ENCODE measurements at places on chromosomes 12 and 14.
A peak's percentile ranks its signal among the peaks of the same experiment; 100 is the strongest.

- no peaks in the 10 kb centered on the region for H3K36me3 ChIP-seq
- no peaks in the 10 kb centered on the region for H3K27me3 ChIP-seq
- no peak for DNase-seq
- H3K4me3 ChIP-seq = no peak overlapping the region
- H3K27ac ChIP-seq = no peak overlapping the region
Observed at GRCh38 chr12:60263161-60263560, 667.3 kb downstream of the SLC16A7 start.

DNA sequence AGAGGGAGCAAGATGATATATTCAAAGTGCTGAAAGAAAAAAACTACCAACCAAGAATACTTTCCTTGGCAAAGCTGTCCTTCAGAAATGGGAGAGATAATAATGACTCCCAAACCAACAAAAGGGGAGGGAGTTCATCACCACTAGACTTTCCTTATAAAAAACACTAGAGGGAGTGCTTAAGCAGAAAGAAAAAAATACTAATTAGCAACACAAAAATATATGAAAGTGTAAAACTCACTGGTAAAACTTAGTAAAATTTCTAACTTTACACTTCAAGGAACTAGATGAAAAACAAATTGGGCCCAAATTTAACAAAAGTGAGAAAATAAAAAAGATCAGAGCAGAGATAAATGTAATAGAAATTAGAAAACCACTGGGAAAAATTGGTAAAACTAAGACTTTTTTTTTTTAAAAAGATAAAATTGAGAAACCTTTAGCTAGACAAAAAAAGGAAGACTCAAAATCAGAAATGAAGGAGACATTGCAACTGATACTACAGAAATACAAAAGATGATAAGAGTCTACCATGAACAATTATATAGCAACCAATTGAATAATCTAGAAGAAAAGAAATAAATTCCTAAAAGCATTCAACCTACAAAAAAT lies 60.4 kb upstream of the FAR2 start:
- no peaks in the 10 kb centered on the region for H3K27me3 ChIP-seq
- no peaks in the 10 kb centered on the region for H3K36me3 ChIP-seq
- H3K27ac ChIP-seq = no peak overlapping the region
- no peak overlapping the region for H3K4me3 ChIP-seq

GRCh38 chr12:39441963-39442830 lies 723 bp downstream of the KIF21A start:
- no peaks in the 10 kb centered on the region for H3K36me3 ChIP-seq
- peaks cover 11% of the 10 kb centered on the region for H3K4me1 ChIP-seq
- no peak overlapping the region for H3K4me3 ChIP-seq
- peak; percentile 50 for DNase-seq
- no peaks in the 10 kb centered on the region for H3K27me3 ChIP-seq

GRCh38 chr14:37623426-37623951 lies 28.1 kb downstream of the TTC6 start:
- H3K27ac ChIP-seq = no peak overlapping the region
- H3K4me1 ChIP-seq = no peaks in the 10 kb centered on the region
- DNase-seq = no peak
- no peaks in the 10 kb centered on the region for H3K27me3 ChIP-seq
- no peaks in the 10 kb centered on the region for H3K36me3 ChIP-seq

DNA sequence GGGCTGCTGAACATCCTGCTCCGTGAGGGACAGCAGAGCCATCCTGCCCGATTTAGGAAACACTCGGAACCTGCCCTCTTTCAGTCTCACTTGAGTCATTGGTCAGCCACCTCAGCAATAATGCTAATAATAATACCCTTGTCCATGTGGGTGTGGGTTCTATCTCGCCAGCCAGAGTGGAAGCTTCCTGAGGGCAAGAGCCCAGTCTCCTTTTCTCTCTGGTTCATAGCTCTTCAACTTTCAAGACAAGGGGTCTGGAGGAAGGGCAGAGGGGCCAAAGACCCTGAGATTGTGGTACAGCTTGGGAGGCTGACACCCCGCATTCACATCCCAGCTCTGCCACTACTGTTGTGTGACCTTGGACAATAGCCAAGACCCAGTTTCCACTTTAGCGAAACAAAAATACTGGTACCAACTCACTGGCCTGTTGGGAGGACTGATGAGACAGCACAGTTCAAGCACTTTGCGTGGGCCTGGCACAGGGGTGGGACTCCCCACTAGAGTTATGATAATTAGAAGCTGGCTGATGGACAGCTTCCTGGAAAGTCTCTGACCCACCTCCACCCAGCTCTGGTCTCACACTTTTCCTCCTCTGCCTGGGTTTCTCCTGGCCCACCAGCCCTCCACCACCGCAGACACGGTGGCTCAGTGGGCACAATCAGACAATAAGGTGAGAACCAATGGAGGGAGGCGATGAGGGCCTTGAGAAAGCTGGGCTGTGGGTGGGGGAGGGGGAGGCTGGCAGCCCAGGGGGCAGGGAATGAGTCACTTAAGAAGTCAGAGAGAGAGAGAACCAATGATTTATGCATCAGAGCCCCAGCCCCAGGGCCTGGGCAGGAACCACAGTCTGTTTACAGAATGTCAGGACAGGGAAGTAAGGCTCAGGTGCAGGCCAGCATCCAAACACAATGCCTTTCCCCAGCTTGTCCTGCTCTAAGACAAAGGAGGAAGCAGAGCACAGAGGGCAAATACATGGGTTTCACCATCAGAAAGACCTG lies 9.6 kb downstream of the FAIM2 start:
- DNase-seq = no peak
- H3K4me1 ChIP-seq = peaks cover 8% of the 10 kb centered on the region
- H3K4me3 ChIP-seq = no peak overlapping the region
- H3K27me3 ChIP-seq = no peaks in the 10 kb centered on the region

DNA sequence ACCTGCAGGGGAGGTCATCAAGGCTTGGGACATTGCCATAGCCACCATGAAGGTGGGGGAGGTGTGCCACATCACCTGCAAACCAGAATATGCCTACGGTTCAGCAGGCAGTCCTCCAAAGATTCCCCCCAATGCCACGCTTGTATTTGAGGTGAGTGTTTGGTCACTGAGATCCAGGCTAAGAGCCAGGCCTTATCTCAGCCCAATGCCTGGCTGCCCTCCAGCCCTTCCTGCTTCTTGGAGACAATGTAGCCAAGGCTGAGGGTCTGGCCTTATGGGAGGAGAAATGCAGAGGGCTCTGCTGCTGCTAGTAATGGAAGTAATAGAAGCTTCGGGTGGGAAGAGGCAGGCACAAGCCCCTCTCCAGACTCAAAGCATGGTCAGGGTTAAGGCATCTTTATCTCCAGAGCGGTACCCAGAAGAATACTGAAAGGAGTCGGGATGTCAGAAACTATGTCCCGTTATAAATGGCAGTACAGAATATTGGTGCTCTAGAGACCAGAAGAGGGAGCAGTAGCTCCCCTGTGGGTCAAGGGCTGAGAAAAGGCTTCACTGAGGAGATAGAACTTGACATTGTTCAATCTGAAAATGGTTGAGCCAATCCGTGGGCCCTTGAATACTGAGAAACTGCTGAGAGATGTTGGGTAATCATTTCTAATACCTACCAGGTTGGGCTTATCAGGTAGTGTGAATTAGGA lies 3.1 kb downstream of the FKBP4 start:
- peaks cover 21% of the 10 kb centered on the region for H3K4me1 ChIP-seq
- H3K27me3 ChIP-seq = no peaks in the 10 kb centered on the region
- no peak for DNase-seq
- H3K4me3 ChIP-seq = no peak overlapping the region

DNA sequence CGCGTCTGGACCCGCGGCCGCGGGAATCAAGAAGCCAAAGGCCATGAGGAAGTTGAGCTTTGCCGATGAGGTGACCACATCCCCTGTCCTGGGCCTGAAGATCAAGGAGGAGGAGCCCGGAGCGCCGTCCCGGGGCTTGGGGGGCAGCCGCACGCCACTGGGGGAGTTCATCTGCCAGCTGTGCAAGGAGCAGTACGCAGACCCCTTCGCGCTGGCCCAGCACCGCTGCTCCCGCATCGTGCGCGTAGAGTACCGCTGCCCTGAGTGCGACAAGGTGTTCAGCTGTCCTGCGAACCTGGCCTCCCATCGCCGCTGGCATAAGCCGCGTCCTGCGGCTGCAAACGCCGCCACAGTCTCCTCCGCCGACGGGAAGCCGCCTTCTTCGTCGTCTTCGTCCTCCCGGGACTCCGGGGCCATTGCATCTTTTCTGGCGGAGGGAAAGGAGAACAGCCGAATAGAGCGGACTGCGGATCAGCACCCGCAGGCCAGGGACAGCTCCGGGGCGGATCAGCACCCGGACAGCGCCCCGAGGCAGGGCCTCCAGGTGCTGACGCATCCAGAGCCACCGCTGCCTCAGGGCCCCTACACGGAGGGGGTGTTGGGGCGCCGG lies 1.0 kb downstream of the INSM2 start:
- peaks cover 21% of the 10 kb centered on the region for H3K4me1 ChIP-seq
- H3K36me3 ChIP-seq = no peaks in the 10 kb centered on the region
- DNase-seq = peak; percentile 77
- H3K27ac ChIP-seq = no peak overlapping the region
